ENCODE measurements at places on chromosomes 7 and 10.

- DNase-seq: no peak
Measured at GRCh38 chr10:15871823-15872222, 11.5 kb upstream of the MINDY3 start.

DNA sequence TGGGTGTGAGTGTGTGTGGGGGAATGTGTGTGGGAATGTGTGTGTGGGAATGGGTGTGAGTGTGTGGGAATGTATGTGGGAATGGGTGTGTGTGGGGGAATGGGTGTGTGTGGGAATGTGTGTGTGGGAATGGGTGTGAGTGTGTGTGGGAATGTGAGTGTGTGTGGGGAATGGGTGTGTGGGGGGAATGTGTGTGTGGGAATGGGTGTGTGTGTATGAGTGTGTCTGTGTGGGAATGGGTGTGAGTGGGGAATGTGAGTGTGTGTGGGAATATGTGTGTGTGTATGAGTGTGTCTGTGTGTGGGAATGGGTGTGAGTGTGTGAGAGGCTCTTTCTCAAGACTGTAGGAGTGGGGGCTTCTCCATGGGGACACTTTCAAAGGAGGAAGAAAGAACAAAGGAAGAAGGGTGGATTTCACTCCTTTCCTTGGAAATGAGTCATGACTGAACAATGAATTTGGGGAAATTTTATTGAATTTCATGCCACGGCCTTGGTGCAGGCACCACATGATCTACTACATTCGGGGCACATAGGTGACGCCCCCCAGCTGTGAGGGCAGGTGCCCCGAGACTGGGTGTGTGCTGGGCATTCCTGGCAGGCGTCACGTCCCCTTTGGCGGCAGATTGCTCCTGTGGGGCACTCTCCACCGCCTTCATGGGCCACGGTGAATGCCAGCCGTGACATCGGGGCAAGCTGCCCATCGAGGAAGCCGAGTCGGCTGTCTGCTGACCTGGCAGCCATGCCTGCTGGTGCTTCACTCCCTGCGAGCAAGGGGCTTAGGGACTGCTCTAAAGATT, 88.8 kb upstream of the INSIG1 start:
- no peak for DNase-seq

GRCh38 chr7:16203065-16203464, 218.3 kb downstream of the CRPPA start:
- DNase-seq: no peak

GRCh38 chr10:77351386-77351785, 286.2 kb downstream of the KCNMA1 start:
- no peak for DNase-seq

DNA sequence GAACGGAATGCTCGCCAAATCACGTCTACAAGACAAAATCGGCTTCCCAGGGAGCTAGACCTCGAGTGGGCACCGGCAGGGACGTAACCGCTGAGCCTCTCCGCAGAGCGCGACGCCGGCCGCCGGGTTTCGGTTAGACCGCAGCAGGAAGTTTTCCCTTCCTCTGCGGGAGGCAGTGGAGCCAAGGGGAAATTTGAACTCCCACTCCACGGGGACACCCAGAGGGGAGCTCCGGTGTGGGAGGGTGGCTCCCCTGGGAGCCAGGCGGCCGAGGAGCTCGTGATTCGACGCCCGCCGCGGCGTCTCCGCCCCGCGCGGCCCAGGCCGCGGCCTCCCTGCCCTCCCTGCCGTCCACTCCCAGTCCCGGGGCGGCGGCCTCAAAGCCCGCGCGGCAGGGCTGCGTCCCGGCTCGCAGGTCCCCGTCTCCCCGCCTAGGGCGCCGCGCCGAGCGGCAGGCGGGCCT, 426 bp downstream of the SYPL1 start:
- peak; percentile 26 for DNase-seq

DNA sequence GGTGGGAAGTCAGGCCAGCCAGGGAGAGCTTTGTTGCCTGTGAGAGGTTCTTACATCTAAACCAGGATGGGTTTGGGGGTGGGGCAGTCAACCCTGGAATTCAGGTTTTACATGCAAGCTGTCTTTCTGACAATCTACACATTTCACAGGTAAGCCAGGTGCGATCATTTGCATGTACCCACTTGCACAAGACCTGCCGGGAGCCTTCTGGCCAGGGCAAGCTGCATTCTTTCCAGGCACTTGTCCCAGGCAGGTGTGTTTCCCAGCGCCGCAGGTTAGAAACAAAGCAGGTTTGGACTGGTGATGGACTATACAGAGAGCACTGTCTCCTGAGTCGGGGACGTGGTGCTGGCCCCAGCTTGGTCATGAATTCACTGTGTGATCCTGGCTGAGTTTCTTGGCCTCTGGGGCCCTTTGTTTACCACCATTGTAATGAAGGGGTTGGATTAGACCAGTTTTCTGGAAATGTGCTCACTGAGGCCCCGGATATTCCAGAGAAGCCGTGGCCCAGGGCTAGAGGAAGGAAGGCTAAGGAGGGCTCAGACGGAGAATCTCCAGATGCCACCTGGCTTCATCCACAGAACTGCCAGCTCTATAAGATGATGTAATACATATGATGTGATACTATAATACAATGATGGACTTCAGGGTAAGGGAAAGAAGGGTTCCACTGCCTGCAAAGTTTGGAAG, 205.2 kb upstream of the SVIL start:
- DNase-seq: no peak

- no peak for DNase-seq
Measured at GRCh38 chr7:117652943-117653680, 173.3 kb downstream of the CFTR start.

DNA sequence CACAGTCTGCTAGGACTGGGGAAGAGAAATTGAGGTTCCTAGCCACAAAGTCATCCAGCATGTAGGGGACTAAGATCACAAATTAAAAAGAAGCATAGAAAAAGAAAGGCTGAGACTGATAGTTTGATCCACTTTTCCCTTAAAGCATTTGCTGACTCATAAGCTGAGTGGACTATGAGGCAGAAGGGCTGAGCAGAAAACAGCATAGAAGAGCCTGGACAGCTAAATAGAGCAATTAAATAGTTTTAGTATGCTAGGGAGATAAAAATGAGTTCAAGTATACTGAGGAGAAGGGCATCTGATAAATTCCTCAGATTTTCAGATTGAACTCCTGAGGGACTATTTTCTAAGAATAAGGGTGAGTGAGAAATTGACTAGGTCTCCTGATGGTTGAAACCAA, 155.9 kb upstream of the EGR2 start:
- DNase-seq: no peak

DNA sequence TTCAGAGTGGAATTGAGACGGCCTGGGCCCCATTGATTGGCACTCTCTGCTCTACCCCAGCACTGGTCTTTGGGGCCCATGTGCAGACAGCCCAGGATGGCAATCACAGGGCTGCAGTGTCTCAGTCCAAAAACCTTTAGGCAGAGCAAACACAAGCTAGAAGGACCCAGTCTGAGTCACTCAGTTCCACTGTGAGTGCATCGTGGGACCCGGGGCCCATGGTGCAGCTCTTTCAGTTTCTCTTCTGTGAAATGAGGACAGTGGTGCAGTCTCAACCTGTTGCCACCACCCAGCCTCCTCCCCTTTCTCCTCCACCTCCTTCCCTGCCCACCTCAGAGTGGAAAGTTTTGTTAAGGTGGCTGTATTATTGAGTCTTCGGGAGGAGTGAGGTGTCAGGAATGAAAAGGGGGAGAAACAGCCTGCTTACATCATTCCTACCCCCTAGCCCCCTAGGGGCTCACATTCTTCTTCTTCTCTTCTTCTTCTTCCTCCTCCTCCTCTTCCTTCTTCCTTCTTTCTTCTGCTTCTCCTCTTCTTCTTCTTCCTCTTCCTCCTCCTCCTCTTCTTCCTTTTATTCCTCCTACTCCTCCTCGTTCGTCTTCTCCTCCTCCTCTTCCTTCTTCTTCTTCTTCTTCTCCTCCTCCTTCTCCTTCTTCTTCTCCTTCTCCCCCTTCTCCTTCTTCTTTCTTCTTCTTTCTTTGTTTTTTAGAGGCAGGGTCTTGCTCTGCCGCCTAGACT, 19.5 kb upstream of the CARD11 start:
- peak; percentile 74 for DNase-seq

GRCh38 chr7:7920481-7920880, 48.1 kb upstream of the GLCCI1 start:
- DNase-seq: no peak

DNA sequence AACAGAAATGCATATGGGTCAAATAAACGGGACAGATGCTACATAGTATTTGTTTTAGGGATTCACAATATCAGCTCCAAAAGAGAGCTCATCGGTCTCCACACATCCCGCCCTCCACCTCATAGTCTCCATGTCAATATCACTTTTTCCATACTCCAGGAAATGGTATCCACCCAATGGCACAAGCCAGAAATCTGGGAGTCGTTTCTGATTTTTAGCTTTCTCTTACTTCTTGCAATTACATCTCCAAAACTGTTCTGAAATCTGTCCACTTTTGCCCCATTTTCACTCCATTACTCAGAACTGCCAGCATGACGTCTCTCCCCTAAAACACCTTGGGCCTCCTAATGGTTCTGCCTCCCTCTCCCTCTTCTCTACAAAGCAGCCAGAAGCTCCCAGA, 47.4 kb upstream of the EZH2 start:
- no peak for DNase-seq

- DNase-seq: no peak
Measured at GRCh38 chr10:103548581-103549348, 55.3 kb downstream of the NEURL1 start.

DNA sequence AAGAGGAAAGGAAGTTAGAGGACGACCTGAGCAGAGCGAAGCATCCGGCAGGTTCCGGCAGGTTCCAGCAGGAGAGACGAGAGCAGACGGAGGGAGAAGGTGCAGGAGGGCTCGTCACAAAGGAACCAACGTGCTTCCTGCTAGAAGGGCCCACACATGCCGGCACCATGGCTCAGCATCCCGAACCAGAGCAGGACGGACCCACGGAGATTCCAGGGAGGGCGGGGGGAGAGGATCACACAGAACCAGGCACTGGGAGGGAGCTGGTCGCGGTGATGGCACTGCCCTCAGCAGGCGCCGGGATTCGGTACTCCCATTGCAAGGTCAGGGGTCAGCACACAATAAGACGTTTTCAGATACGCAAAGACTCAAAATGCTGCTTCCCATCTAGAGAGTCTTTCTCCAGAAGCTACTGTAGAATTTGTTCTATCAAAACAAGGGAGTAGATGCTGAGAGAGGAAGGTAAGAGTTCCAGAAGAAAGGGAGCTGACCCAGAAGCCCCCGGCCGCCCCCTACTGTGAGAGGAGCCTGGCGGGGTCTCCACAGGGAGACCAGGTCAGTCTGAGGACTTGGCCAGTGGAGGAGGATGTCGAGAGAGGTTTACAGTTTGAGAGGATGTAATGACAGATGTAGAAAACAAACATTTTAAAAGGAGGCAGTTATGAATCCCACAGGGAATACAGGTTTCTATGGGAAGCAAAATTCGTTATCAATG, 23.6 kb upstream of the PWWP2B start:
- no peak for DNase-seq

- DNase-seq: no peak
Measured at GRCh38 chr7:96547371-96547811, 162.3 kb downstream of the SEM1 start.

GRCh38 chr7:138456220-138456619, 3.8 kb upstream of the TRIM24 start:
- no peak for DNase-seq

- no peak for DNase-seq
Measured at GRCh38 chr10:103153302-103154197, 39.5 kb downstream of the NT5C2 start.

DNA sequence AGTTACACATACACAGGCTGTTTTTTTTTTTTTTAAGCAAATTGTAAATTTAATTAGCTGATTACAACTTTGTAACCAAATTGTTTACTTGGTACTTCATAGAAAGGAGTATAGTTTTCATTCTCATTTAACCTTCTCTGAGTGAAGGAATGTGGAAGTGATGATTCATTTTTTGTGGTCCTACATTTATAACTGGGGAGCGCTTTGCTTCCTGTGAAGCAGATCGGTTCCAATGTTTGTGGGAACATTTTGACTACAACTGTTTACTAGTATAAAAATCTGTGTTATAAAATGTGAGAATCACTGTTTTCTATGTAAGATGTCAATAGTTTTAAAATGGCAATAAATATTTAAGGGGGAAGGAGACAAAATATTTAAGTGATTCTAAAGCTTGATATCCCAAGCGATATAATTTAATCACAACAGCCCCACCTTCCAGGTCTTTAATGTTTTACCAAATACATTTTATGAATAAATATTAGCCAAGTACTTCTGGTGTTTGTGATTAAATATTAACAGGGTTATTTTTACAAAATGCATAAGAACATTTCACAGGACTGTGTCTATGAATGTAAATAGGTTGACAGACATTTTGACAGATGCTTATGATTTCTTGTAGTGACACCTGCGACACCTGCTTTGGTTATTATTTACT, 57.1 kb downstream of the NXPH1 start:
- no peak for DNase-seq

DNA sequence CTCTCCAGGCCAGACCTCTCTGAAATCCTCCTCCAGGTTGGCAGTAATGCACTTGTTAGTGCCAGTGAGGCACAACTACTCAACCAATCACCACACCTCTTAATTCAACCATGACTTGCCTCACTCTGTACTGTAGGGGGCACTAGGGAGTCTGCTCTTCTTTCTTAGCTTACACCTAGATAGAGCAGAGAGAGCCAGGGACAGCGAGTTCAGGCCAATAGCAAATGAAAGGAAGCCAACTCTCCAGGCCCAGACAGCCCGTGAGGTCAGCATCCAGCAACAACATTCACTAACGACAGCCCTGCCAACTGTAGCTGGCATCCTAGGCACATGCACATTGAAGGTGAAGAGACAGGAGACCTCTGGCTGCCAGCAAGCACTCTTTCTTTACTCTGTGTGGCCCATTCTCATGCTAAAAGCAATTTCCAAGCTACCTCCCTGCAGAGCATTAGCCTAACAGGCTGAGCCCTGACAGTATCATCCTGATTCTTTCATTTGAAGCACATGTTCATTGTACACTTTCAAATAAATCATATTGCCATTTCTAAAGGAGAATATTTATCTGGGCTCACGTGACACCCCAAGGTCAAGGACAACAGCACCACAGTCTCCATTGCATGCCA, 136.3 kb downstream of the DPY19L1 start:
- no peak for DNase-seq

DNA sequence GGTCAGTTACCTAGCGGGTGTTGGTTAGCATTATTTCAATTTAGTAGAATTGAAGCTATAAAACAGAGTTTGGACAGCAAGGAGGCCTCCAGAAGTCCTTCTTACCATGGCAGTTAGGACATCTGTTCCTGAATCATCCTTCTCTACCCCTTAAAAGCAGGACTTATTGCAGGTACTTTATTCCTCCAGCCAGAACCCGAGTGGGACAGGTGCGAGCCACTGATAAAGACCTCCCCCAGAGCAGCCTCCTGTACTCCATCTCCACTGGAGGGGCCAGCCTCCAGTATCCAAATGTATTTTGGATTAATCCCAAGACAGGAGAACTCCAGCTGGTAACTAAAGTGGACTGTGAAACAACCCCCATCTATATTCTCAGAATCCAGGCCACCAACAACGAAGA, 54.6 kb downstream of the CDHR3 start:
- no peak for DNase-seq

DNA sequence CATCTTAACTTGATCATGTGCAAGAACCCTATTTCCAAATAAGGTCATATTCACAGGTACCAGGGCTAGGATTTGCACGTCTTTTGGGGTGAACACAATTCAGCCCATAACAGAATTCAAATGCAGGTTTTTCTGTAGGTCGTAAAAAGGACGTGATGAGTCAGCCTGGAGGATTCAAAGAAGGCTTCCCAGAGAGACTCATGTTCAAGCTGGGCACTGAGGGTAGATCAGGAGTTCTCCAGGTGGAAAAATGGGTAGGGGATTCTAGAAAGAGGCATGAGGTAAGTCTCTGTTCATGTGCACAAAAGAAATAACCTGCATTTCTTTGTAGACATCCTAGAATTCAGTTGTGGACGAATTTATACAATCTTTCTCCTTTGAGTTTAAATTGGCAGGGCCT, 160.4 kb downstream of the RPS24 start:
- no peak for DNase-seq

- DNase-seq: no peak
Measured at GRCh38 chr10:47405857-47406547, 21.9 kb upstream of the ZNF488 start.
